ENCODE measurements at places on chromosomes 5 and 9. TPM values are rescaled to one million over a fixed set of nuclear protein-coding genes. Genes with fewer than 3 reads are reported as not detected.

The TAF1L gene
- not detected for total RNA-seq

The PLPP7 gene
- total RNA-seq = not detected

The FRRS1L gene
- total RNA-seq = 0.07 TPM

The CAMK4 gene
- 3.0 TPM for total RNA-seq
